Astrocyte (in vitro differentiated cells and primary cell): ENCODE measurements at places on chromosomes 4 and X. TPM values are rescaled to one million over a fixed set of nuclear protein-coding genes. Genes with fewer than 3 reads are reported as not detected.

FAM47A gene
- total RNA-seq, result not detected in 2 replicates

CASK gene
- 91.5 and 99.3 TPM in 2 replicates for total RNA-seq

GRCh38 chrX:23435575-23435974, 100.9 kb downstream of the PTCHD1 start:
- no peak for DNase-seq

GRCh38 chr4:19195696-19196095, 1056.0 kb upstream of the SLIT2 start:
- no peak for DNase-seq

DNA sequence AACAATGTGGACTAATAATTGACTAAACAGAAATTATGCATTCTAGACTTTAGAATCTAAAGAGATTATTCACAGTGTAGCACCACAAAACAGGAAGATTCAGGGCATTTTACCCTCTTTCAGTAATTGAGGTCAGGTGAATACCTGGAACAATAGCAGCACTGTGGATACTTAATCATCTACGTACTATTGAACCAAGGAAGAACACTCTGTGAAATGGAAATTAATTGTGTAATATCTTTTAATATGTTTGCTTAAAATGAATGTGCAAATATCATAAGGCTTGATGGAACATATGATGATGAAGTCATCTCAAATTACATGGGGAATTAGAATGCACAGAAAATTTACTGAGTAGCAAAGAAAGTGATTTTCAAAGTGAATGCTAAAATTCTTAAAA, 68.5 kb upstream of the MAP9 start:
- no peak for DNase-seq

- no peak for DNase-seq
These were observed 72.5 kb downstream of the CNGA2 start for GRCh38 chrX:151806967-151807540.

DNA sequence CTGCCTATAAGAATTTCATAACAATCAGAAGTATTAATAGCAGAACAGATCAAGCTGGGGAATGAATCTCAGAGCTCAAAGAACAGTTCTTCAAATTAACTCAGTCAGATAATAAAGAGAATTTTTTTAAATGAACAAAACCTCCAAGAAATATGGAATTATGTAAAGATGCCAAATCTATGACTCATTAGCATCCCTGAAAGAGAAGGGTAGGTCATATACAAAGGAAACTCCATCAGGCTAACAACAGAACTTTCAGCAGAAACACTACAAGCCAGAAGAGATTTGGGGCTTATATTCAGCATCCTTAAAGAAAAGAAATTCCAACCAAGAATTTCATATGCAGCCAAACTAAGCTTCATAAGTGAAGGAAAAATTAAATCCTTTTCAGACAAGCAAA, 28.6 kb downstream of the CBR4 start:
- DNase-seq, result peak; percentile 20
